Peyer's patch (tissue), 4 donors: ENCODE measurements at places on chromosomes 6 and 20.

DNA sequence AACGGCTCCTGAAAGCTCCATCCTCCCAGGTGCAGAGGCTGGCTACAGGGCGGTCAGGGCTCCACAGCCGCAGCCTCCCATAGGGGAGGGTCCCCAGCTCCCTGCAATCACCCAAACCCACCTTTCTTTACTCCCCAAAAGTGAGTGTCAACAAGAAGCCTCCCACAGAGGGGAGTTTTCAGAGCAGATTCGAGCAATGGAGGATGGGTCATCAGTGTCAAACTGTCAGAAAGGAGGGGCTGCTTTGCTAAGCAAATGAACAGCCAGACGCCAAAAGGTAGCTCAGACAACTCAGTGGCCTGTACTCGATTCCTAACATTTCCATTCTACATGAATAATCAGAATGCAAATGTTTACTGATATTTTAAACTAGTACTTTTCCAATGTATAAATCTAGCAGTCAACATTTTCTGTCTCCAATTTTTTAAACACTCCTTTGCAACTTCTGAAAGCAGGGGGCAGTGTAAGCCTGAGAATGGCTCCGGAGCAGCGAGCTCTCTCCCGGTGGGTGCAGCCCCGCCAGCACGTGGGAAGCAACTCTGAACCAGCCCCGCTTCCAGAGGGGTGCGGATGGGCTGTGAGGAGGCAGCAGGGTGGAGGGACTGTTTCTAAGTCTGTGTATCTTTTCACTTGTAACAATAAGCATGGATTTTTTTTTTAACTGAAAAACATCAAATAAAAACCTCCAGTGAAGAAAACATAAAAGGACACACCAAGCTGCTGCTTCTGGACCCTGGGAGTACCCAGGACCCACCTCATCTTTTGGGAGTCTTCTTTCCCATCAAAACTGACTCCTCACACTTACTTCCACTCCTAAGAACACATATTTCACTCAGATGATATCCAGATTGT, 54.9 kb downstream of the TAF4 start:
- peak; percentile 78 for DNase-seq

GRCh38 chr6:37547564-37548061, 47.9 kb upstream of the CCDC167 start:
- DNase-seq: no peak

- no peak for DNase-seq
These were observed 1176.8 kb upstream of the ADGRB3 start for GRCh38 chr6:67458265-67458664.

DNA sequence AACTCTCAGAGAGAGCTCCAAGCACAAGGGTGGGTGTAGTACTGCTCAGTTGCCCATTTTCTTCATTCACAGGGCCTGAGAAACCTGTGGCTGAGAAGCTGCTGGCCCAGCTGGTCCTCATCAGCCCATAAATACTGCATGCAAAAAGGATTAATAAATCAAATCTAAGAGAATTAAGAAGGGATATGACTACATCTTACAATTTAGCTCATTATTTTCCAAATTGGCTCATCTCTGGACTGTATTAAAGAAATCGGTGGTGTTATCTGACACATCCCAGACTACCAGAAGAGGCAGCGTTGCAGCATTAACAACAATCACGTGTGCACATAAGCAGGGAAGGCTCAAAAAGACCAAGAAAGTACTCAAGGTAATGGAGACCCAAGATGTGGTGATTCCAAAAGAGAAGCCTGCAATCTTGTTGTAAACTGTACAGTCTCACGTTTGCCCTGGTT, 90.7 kb downstream of the CD24 start:
- DNase-seq: no peak

- no peak for DNase-seq
These were observed 27.7 kb downstream of the GNAS-AS1 start for GRCh38 chr20:58822748-58823730.

- DNase-seq: no peak
These were observed 62.9 kb downstream of the TRMT6 start for GRCh38 chr20:5887386-5887785.

- DNase-seq: no peak
These were observed 705.7 kb upstream of the SLC35B3 start for GRCh38 chr6:9140951-9141460.

DNA sequence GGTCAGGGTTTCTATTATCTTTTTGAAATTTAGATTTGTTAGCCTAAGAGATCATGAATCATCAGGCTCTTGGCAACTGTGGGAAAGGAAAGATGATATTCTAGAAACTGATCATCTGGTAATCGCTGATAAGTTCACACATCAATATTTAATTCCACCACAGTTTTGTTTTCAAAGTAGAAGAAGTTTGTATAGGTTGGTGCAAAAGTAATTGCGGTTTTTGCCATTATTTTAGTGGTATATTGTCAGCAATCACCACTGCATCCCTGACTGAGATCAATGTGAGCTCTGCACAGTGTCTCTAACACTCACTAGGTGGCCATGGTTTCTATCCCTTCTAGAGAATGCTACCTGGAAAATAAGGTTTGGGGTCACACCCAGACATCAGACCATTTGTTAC, 17.0 kb upstream of the PXDC1 start:
- no peak for DNase-seq

DNA sequence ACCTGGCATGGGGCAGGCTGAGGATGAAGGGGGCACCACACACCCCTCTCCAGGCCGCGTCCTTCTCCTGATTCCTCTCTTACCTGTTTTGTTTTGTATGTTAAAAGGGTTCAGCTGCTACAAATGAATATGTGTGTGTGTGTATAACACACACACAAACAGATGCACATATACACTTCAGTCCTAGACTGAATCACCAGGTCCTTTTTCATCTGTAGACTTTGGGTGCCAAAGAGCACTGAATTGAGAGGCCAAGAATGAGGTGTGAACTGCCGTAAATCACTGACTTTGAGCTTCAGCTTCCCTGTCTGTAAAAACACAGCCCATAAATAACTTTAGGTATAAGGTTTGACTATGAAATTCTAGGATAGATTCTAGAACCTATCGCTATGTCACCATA, 40.5 kb downstream of the SULF2 start:
- DNase-seq: no peak

DNA sequence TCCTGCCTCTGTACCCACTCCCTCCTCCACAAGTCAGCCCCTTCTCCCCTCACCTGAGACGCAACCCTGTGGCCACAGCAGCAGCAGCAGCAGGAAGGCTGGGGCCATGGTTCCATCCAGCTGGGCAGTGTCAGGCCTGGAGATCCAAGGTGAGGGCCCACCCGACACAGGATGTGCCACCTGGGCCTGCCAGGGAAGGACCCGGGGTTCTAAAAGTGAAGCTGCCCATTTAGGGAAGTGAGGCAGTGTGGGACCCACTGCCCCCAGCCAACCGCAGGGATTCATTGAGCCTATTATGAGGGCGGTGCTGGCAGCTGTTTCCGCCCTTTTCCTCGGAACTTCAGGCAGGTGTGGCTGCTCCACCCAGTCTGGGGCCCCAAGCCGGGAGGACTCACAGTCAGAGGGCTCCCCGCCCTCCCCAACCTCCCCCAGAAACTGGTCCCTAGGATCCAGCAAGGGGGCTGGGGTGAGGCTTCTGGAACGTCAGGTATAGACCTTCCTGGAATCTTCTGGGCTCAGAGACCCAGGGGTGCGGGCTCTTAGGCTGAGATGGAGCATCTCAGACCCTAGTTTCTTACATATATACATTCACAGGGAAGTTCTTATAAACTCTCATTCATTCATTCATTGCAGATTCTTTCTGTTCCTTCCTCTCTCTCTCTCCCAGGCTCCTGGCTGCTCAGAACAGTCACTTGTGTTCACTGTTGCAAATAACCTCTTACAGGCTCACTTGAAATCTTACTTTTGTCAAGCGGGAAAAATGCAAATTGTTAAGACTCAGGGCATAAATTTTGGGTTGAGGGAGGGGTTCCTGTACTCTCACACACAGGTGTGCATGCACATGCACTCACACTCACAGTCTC, at the start of gene TREML2:
TREML2 (minus strand) TSS at position 249 of the 863 bp plus-strand sequence; CDS start at position 108, 141 bp downstream.
- DNase-seq: no peak

GRCh38 chr20:9087531-9088217, 18.8 kb downstream of the PLCB4 start:
- no peak for DNase-seq

- no peak for DNase-seq
These were observed 208.1 kb downstream of the PLCB4 start for GRCh38 chr20:9276966-9277468.

DNA sequence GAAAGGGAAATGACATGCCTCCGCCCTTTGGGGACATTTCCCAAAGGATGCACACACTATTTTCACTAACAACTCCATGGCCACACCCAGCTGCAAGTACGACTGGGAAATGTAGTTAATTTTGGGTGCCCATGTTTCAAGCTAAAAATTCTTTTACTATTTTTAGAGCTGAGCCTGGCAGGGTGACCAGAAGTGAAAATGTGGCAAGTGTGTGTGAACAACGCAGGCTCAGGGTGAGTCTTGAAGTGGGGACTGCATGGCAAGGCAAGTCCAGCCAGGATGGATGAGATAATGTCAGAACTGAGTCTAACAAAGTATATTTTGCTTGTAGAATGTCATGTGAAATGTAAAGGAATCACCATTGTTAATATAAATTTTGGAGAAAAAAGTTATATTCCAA, 17.0 kb upstream of the CD109 start:
- DNase-seq: no peak

DNA sequence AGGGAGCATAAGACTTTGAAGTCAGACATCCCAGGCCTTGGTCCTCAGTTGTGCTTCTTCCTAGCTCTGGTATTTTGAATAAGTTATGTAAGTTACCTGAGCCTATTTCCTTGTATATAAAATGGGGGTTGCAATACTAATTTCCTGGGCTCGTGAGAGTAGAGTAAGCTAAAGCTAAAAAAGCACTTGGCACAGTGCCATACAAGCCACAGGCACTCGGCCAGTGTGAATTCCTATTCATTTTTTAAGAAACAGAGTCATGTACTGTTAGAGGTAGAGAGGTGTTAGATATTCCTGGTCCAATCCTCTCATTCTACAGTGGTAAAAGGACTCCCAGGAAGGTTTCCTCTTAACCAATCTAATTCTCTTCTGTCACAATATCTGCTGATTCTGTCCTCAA, 79.6 kb upstream of the EPB41L1 start:
- no peak for DNase-seq

DNA sequence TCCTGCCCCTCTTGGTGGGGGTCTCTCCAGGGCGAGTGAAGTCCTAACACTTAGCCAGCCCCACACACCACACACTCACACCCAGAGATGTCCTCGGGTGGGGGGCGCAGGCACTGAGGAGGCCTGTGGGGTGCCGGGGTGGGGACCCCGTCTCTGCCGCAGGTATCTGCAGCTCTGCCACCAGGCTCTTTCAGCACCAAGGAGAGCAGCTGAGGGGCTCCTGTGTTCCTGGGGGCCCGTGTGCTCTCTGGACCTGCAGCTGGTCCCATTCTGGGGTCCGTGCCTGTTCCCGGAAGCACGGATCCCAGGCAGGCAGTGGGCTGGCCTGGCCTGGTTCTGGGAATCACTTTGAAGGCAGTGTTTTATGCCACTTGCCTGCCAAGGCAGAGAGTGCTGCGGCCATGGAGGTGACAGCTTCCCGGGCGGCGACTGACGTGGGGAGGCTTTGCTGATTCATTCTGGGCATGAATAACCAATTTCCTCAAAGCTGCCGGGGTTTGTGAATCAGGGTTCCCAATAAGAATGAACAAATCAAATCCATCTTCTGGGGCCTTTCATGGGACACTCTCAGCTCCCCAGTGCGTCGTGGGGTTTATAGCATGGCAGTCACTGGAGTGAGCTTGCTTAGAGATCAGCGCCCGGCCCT, 54.4 kb upstream of the SLCO4A1 start:
- no peak for DNase-seq

DNA sequence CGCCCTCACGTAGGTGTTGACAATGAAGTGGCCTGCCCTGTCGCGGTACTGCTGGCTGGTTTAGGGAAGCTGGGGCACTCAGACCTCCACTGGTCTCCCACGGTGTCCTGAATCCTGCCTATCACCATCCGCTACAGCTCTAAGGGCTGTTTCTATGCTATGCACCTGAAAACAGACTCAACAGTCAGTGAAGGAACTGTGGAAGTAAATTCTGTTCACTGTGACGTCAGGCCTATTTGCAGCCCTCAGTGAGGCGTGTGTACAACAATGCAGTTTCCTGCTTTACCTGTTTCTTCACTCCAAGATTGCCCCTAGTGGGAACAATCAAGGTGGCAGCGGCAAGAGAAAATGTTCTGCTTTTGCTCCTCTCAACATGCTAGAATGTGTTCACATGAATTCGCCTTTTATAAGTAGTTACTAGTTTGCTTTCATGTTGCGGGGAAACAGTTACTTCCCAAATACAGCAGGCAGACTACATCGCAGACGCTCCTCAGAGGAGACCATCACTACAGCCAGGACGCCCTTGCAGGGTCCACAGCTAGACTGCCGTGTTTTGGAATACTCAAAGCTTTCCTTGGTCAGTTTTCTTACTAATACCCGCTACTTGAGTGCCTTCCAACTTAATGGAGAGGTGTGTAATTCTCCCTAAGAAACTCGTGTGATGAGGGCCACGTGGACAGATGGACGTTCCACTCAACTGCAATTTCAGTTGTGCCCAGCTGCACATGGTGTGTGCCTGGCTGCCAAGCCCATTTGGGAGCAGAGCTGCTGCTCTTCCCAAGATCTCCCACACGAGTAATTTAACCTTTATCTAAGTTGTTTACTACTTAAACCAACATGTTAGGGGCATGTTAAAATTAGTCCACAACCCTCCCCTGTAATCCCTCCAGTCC, 25.4 kb downstream of the DIDO1 start:
- DNase-seq: no peak
